H9 (cell line): ENCODE measurements at places on chromosomes 5 and 9.

DNA sequence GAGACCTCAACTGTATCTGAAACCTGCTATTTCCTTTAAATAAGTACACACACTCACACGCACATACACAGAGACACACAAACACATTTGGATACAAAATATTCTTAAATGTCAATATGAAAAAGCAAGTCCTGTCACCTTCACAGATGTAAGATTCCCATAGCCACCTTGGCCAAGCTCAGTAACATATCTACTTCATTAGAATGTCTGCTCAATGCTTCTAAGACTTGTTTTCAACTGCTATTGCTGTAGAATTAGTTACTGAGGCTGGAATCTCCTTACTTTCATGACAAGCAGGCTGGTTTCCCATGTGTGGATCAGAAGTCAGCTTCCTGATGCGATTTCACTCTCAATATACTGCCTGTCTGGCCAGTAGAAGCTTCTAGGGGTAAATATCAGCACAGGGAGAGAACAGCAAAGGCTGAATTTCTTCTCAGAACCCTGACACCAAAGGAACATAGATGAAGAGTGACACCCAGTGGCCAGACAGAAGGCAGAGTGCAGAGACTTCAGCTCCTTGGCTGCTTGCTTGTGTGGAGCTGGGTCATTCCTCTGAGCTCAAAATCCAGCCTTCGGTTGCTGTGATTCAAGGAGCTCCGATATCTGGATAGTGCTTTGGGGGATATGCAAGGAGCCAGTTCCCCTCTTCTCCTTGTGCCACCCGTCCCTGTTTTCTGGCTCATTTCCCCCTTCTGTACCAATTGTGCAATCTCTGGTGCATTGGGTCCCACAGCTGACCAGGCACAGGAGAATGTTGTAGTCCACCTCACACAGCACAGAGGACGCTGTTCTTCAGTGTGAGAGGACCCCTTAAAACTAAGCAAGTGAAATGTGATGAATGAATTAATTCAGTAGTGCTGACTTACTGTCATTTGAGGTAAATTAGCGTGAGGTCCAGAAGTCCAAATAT, 26.6 kb upstream of the ABLIM3 start:
- peak; percentile 78 for DNase-seq

DNA sequence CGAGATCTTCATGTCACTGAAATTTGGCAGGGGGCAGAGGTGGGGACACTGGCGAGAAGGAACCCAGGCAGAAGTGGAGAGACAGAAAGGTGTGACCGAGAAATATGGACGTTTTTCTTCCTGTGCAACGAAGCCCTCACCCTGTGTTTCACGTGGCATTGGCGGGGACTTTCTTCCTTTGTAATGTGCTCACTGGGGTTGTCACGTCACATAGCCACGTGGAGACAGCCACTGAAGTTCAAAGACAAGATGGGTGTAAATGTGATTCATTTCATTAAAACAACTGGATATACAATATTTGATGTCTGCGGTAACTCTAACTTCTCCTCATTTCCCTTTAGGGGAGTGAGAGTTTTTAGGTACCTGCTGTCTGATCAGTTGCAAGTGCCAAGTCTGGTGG, 225.7 kb downstream of the FSTL4 start:
- DNase-seq, result peak; percentile 4

DNA sequence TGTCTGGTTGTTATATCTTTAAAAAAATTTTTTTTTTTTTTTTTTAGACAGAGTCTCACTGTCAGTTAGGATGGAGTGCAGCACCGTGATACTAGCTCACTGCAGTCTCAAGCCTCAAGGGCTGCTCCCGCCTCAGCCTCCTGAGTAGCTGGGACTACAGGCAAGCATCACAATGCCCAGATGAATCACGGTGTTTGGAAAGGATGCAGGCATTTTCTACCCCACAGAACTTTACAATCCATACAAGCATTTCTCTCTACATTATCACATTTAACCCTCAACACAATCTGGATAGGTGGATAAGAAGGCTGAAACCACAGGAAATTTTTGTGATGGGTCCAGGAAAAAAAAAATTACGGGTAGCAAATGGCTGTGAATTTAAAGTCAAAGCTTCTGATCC, 5.8 kb upstream of the PCA3 start:
- no peak for DNase-seq

- DNase-seq, result no peak
These were observed 56.5 kb upstream of the ZNF354A start for GRCh38 chr5:178786859-178787499.

DNA sequence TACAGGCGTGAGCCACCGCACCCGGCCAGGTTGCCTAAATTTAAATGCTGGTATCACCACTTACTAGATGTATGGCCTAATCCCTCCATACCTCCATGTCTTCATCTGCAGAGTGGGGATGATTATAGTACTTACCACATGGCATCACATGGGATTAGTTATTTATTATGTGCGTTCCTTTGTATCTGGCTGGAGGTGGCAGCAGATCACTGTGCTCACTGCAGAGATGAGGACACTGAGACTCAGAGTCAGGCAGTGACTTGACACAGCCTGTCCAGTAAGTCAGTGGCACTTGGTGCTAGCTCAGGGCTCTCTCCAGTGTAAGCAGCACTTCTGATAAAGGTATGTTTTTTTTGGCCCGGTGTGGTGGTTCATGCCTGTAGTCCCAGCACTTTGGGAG, 38.4 kb upstream of the HAND1 start:
- DNase-seq, result no peak

- no peak for DNase-seq
These were observed 13.6 kb downstream of the FAT2 start for GRCh38 chr5:151577566-151577965.

DNA sequence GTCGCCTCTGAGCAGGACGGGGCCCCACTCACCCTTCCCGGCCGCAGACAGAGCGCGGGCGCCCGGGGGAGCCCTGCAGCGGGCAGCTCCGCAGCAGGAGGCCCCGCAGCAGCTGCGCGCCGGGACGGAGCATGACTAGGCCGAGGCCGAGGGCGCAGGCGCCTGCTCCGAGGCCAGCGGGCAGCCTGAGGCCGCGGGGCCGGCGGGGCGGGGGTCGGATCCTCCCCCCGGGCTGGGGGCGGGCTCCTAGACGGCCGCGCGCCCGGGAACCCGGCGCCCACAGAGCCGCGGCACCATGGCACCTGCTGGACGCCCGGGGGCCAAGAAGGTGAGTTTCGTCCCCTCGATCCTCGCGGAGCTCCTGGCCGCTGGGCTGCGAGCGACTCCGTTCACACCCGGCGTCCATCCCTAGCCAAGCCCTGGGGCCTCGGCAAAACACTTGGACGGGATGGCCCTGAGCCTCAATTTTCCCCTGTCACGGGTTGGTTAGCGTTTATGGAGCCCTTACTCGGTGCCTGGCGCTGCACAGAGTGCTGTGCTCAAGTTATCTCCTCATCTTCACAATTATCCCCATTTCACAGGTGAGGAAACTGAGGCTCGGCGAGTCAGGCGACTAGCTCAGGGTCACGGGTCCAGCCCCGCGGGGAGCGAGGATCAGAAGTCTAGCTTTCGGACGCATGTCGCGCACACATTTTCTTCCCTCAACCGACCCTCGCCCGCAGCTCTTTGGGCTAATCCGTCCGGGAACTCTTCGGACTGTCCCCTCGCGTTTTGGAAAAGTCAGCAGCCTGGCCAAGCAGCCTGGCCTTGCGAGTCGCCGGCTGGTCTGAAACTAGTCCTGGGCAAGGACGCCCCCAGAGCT, at the start of the genes BHMT2 and DMGDH:
Gene BHMT2 (plus strand): TSS at position 280 of the 862 bp plus-strand sequence. CDS start 16 bp downstream, at position 296.
Gene DMGDH (minus strand): TSS at position 187 of the 862 bp plus-strand sequence. CDS start 54 bp downstream, at position 133.
- peak; percentile 37 for DNase-seq

GRCh38 chr9:134589748-134590147, 51.9 kb upstream of the COL5A1 start:
- peak; percentile 32 for DNase-seq

DNA sequence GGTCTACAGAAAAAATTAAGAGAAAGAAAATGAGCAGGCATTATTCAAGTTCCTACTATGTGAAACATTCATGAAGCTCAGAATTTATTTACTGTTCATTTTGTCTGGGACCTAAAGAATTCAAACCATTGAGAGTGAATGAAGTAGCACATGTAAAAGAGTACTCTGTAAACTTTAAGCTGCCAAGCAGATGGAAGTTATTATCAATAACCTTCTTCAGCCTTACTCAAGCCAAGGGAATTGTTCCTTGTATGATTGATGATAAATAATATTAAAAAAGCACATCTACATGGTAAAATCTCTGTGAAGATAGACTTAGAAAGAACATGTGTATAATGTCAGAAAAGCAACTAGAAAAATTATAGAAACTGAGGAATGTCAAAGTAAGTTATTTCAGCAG, 17.8 kb upstream of the GLIS3 start:
- no peak for DNase-seq

- DNase-seq, result no peak
These were observed 459.5 kb upstream of the WWC1 start for GRCh38 chr5:167831754-167832504.
